ENCODE measurements at places on chromosomes 11 and 22.

DNA sequence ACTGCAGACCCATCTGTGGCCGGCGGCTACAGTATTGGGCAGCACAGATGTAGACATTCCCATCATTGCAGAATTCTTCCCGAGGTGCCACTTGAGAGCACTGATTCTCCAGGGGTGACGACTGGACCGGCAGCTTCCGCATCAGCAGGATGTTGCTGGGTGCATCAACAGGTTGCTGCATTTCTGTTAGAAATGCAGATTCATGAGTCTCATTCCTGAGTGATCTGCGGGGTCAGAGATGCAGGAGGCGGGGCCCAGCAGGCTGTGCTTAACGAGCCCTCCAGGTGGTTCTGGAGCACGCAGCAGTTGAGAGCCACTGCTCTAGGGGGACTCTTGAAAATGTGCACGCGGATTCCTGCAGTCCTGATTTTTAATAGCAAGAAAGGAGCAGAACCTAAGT, 321.8 kb downstream of the TBC1D22A start:
- DNase-seq = no peak

DNA sequence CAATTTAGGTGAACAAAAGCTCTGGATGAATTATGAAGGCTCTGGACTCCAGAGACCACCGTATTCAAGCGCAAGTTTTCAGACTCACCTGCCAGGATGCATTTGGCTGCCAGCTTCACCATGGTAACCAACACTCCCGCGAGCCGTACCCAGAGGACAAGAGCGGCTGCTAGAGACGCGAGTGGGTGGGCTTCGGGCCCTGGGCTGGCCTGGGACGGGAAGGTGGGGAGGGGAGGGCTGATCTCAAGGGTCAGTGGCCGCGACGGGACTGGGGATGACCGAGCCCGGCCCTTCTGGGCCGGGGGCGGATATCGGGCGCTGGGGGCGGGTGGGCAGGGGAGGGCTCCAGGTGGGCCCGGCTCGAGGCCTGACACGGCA, 344 bp downstream of the IFT27 start:
- peak; percentile 58 for DNase-seq

DNA sequence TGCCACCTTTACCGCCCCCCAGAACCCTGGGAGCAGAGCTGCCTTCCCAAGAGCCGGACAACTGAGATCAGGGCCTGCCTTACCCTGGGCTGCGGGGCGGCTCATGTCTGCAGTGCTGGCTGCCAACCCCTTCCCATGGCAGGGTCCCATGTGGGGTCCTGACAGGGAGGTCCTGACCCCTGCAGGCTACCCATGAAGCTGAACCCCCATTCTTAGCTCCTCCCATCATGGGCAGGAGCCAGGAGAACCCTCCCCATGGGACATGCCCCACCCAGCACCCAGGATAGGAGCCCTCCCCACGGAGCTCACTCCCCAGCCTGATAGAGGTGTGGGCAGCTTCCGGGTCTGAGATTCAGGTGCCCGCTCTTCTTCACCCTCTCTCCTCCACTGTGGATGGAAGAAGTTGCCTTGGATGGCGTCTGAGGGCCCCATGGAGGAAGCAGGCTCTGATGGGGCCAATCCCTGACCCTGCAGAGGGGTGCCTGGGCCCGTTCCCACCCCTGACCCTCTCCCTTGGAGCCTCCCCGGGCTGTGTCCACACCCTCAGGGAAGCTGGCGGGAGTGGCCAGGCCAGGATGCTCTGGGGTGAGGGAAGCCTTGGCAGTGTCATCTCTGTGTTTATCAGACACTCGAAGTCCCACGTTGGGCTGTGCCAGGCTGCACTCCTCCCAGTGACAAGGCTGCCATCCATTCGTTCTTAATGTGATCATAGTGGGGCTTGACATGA, 1508.2 kb downstream of the BRD1 start:
- no peak for DNase-seq

DNA sequence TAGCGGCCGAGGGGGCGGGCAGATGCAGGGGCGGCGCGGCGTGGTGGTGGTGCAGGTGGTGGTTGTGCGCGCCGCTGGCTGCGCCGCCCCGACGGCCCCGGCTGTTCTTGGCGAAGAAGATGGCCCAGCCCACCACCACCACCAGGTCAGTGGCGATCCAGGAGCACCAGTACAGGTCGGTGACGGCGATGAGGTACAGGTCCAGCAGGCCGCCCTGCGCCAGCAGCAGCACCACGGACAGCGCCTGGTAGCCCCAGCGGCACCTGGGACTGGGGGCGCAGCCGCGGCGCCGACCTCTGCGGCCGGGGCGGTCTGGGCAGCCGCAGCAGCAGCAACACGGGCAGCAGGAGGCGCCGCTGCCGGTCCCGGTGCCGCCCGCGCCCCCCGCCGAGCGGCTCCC, 879 bp downstream of the TMEM121B start:
- DNase-seq = peak; percentile 80

- DNase-seq = no peak
Observed at GRCh38 chr22:50398831-50399648, 55.9 kb downstream of the PPP6R2 start.

DNA sequence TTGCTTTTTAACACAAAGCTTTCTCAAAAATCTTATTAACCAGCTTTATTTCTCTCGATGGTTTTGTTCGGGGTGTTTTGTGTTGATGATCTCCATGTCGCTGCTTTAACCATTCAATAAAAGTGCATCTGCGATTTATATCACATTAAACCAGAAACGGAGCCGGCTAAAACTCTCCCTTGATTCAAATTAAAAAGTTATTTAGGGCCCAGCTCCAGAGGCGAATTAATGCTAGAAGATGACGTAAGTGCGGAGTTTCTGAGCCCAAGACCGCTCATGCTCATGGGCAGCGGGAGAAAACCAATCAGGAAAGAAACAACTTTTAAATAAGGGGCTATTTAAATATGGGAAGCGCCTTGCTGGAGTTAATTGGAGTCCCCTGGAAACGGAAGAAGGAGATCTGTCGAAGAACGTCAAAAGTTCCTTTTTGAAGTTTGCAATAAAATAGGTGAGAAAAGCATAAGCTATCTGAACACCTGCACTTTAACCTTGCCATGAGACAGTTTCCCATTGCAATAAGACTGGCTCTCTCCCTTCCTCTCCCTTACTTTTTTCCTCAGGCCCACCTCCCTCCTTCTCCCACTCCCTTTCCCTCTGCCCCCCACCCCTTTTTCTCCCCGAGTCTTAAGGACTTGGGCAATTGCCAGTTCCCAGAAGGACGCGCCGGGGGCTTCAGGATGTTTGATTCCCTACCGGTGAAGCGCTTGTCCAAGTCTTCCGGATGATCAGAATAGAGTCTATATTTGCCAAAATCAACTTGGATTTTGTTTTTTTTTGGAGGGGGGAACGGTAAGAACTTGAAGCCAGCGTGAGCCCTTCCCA, 1.9 kb upstream of the DBX1 start:
- peak; percentile 61 for DNase-seq

GRCh38 chr11:15927196-15927863, 429.0 kb downstream of the SOX6 start:
- no peak for DNase-seq

DNA sequence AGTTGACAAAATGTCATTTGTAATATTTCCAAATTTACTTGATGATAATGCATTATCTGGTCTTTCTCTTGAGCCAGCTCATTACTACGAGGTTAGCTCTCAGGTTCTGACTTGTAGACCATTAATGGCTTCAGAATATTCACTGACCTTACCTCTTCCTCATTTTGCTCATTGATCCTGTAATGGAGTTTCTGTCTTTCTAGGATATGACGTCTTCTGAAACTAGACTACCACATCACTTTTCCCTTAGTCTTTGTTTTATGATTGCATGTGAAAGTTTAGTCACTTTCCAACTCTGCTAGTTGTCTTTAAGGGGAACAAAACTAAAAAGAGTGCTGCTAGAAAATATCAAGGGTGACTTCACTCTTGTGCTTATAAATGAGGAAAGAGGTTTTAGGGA, 697.6 kb downstream of the JRKL start:
- no peak for DNase-seq

GRCh38 chr11:19199048-19199447, 2.7 kb downstream of the CSRP3 start:
- DNase-seq = no peak

DNA sequence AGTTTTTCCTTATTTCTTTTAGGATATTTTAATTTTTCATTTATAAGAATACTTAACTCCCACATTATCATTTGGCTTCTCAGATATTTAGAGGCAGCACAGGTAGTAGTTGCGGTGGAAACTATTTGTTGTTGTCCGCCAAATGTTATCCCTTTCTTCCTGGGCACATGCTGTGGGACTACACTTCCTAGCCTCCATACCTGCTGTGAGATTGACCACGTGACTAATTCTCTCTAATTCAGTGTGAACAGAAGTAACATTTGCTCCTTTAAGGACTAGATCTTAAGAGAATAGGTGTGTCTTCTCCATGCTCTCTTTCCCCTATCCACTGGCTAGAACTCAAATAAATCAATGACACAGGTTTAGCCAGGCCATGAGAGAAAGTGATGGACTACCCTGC, 136.5 kb downstream of the ATG16L2 start:
- DNase-seq = no peak

GRCh38 chr22:23906641-23907040, 12.5 kb downstream of the MIF start:
- DNase-seq = no peak

DNA sequence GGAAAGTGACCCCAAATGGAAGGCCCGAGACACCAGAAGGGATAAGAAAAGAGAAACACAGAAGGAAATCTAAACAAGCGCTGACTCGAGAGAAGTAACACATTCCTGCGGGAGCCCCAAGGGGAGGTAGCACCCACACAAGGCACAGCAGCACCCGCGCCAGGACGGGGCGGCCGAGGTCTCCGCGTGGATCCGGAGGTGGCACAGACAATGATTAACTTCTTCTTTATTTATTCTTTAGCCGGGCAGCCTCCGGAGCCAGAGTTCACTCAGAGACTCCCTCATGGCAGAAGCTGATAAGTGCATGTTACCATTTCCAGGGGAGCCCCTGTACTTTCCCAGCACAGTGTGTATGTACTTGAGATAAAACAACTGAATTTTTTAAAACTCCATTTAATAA, 5.1 kb downstream of the TOLLIP start:
- no peak for DNase-seq

GRCh38 chr22:39625569-39626537, 55.3 kb downstream of the CACNA1I start:
- DNase-seq = no peak

DNA sequence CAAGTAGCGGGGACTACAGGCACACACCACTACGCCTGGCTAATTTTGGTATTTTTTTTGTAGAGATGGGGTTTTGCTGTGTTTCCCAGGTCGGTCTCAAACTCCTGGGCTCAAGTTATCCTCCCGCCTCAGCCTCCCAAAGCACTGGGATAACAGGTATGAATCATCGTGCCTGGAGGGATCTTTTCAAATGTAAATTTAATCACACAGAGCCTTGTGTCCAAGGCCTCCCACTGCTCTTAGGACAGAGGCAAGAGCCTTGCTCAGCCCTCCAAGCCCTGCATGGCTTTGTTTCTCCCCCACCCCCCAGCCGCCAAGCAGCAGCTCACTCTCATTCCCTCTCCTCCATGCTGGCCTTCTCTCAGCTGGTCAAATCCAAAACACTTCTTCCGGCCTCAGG, 75.3 kb upstream of the CREB3L1 start:
- no peak for DNase-seq

- DNase-seq = peak; percentile 82
Observed at GRCh38 chr22:50293441-50294318, 13.8 kb downstream of the PLXNB2 start.

- no peak for DNase-seq
Observed at GRCh38 chr11:99068832-99069231, 48.1 kb downstream of the CNTN5 start.

DNA sequence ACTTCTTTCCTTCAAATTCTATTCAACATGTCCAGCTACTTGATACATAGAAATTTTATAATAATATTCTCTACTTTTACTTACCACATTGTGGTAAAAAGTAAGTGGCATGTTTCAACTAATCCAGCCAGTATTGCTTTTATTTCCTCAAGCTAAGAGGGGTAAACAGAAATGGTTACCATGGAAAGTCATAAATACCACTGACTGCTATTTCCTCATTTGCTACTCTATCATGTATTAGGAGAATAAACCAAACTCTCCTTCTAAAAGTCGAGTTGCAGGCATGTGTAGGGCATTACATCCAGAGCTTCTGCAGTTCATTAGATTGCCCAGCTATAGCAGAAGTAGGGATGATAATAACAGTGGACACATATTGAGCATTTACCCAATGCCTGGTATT, 208.4 kb downstream of the MAML2 start:
- peak; percentile 45 for DNase-seq

DNA sequence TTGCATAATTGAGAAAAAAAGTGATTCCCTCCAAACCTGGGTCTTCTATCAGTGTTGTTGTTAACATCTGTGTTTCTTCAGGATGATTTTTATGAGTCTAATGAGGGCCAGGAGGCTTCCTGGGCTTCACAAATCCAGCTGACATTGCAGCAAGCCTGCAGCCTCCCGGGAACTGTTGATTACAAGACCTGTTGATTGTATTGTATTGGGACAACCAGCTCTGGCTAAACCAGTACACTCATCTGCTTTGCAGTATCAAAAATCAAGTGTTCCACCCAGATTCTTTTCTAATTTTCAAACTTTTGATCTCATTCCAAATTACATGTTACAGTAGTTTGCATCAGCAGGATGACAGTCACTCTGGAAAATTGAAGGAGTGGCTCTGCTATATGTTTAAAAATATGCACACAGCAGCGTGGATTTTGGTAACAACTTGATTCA, 16.1 kb upstream of the PRSS23 start:
- DNase-seq = peak; percentile 59

GRCh38 chr11:7672276-7672959, 882 bp downstream of the CYB5R2 start:
- DNase-seq = no peak

DNA sequence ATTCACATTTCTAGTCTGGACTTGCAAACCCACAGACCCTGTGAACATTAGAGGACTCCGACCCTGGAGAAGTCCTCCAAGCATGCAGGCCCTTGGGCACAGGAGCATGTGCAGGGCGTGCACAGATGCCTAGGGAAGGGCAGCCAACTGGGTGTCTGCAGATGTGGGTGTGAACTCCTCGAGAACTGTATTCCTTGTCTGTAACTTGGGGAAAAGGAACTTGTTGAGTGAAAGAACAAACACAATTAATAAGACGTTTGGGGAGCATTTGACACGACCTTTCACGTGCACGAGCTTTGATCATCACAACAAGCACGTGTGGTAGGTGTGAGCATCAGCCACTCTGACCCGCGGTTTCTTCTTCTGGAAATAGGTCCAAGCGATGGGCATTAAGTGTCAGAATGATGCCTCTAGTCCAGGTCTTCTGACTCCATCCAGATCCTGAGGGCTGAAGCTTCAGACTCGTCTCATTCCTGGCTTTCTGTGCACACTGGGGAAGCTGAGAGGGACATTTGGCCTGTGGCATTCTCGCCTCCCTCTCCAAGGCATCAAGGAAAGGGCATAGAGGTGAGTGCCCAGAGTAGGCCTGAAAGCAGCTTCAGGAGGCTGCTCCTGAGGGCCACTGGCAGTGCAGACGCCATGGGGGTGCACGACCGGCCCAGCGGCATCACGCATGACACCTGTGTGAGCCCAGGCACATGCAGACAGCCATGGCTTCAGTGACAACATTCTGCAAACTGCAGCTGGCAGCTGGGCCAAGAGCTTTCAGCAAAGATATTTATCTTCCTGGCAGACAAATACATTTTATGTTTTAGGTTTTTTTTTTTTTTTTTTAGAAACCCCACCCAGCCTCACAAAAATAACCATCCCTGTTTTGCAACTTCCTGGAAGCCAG, 32.5 kb downstream of the ALX4 start:
- DNase-seq = peak; percentile 38

Measured in tongue (tissue), 3 donors.